ENCODE measurements at places on chromosomes 16 and 17. TPM values are rescaled to one million over a fixed set of nuclear protein-coding genes. Genes with fewer than 3 reads are reported as not detected.

NTN1 gene
- total RNA-seq: 6.6 TPM

GPR139 gene
- total RNA-seq: not detected

MT1M gene
- total RNA-seq: not detected

NUPR1 gene
- not detected for total RNA-seq

DNA sequence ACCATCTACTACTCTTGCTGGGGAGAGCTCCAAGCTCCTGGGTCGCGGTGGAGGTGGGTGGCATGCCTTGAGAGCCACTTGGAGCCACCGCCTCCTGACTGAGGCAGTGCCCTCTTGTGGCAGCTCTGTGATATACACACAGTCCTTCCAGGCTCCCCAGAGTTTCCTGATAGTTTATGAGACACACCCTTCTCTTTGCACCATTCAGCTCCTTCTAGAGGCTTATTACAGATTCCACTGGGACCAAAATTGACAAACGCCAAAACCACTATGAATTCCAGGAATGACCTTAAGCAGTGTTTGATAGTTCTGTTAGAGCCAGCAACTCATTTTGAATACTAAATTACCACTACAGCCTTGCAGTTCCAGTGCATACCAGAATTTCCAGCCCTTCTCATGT is 170.1 kb upstream of the CDH13 start:
- DNase-seq: peak; percentile 77
- no peak overlapping the region for H3K4me3 ChIP-seq
- no peak overlapping the region for H3K27ac ChIP-seq
- no peaks in the 10 kb centered on the region for H3K36me3 ChIP-seq
- no peaks in the 10 kb centered on the region for H3K27me3 ChIP-seq
- H3K4me1 ChIP-seq: peaks cover 4% of the 10 kb centered on the region

GRCh38 chr17:65183736-65184135 is 46.6 kb downstream of the RGS9 start:
- H3K36me3 ChIP-seq: peaks cover 4% of the 10 kb centered on the region
- H3K4me3 ChIP-seq: no peak overlapping the region
- peaks cover 3% of the 10 kb centered on the region for H3K27me3 ChIP-seq
- H3K4me1 ChIP-seq: peaks cover 46% of the 10 kb centered on the region

DNA sequence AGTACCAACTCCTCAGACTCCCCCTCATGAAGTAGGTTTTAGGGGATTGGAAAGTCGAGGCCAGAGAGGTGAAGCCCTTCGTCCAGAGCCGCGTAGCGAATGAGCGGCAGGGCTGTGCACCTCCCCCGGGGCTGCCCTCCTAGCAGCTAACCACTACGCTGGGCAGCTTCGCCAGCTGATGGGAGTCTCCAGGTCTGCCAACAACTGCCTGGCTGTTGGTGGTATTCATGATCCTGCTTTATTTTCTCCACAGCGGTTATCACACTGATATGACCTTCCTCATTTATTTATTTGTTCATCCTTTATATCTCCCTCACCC is 773 bp upstream of the NETO2 start:
- H3K27ac ChIP-seq: no peak overlapping the region
- peaks cover 17% of the 10 kb centered on the region for H3K27me3 ChIP-seq
- no peak for DNase-seq
- H3K4me3 ChIP-seq: peak overlapping the region; percentile 79

- DNase-seq: no peak
- H3K36me3 ChIP-seq: peaks cover 14% of the 10 kb centered on the region
- H3K4me3 ChIP-seq: no peak overlapping the region
- peaks cover 4% of the 10 kb centered on the region for H3K27me3 ChIP-seq
- no peaks in the 10 kb centered on the region for H3K4me1 ChIP-seq
These were observed 26.8 kb downstream of the GINS2 start for GRCh38 chr16:85661740-85662481.
